Karpas-422 (cell line): ENCODE measurements at places on chromosomes 4 and X.

DNA sequence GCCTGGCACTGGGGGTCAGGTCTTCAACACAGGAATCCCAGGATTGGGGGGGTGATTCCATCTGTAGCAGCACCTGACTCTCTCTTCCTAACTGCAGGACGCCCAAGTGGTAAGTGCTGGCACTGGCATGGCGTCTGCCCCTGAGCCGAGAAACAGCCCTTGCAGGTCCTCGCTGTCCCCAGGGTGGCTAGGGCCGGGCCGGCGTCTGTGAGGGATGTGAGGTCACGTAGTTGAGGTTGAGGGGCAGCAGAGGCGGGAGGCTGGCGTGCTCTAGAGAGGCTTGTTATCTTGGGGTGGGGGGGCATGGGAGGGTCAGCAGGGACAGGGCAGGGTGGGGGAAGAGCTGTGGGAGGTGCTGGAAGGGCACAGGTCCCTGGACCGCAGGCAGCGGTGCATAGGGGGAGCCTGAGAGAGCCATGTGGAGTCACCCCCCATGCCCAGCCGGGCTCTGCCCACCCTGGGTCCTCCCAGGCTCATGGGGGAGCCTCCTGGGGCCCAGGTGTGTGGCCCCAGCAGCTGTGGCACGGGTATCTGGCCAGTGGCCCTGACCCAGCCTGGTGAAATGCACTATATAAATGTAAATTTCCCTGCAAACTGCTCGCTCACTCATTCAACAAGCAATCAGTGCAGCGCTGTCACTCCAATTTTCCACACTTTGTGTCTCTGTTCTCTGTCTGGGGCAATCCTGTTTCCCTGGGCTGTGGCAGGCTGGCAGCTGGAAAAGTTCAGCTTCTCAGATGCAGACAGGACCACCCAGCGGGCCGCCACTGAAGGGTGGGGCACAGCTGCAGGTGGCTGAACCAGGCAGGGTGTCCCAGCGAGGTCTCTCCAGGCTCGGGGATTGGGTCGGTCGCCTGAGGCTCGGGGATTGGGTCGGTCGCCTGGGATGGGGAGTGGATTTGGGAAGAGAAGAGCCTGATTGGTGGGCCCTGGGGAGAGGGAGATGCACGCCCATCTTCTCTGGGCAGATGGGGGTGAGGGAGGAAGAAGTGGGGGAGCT is 102.2 kb upstream of the NKX1-1 start:
- no peak for DNase-seq

GRCh38 chr4:168604496-168605373 is 107.9 kb downstream of the PALLD start:
- no peak for DNase-seq

DNA sequence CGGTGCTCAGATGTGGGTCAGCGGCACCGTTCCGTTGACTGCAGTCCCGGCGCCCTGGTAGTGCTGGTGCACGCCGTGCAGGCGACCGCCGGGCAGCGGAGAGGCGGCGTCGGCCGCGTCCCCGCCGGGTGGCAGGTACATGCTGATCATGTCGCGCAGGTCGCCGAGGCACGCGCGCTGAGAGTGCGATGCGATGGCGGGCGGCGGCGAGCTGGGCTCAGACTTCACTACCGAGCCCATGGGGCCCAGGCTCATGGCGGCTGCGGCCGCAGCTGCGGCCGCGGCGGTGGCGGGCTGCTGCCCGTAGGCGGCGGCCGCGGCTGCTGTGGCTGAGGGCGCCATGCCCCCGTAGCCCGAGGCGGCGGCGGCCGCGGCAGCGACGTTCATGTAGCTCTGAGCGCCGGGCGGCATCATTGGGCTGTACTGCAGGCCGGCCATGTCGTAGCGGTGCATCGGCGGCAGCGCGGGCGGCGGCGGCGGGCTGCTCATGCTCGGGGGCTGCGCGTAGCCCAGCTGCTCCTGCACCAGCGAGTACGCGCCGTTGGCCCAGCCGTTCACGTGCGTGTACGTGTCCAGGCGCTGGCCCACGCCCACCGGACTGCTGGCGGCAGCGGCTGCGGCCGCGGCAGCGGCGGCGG is 1.0 kb downstream of the SOX3 start:
- no peak for DNase-seq

- no peak for DNase-seq
These were observed 708.1 kb downstream of the GLUD2 start for GRCh38 chrX:121755541-121755940.

DNA sequence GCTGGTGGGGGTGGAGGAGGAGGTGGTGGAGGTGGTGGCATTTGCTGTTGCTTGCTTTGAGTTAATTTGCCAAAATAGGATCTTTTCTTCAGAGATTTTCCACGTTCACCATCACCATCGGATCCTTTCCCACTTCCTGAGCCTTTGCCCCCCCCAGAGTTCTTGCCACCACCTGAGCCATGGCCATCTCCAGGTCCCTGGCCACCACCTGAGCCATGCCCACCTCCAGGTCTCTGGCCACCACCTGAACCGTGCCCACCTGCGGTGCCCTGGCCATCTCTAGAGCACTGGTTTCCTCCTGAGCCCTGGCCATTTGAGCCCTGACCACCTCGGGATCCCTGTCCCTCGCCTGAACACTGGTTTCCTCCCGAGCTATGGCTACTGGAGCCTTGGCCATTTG is 1.9 kb downstream of the IRS4 start:
- no peak for DNase-seq
